Left forelimb (tissue), 1 donor: ENCODE measurements at places on chromosomes 6 and 20.

DNA sequence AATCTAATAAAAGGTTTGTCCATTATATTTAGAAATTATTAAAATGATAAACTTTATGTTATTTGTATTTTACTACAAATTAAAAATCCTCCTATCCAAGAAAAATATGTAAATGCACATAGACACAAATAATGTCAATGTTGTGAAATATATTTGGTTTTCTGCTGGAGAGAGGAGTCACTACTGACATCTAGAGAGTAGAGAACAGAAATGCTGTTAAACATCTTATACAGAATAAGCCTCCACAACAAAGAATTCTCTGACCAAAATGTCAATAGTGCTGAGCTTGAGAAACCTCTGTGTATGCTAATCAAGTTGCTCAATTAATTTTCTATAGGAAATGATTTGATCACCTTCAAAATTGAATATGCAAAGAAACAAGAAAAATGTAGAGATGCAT, 12.4 kb downstream of the HTR1B start:
- no peak for DNase-seq

DNA sequence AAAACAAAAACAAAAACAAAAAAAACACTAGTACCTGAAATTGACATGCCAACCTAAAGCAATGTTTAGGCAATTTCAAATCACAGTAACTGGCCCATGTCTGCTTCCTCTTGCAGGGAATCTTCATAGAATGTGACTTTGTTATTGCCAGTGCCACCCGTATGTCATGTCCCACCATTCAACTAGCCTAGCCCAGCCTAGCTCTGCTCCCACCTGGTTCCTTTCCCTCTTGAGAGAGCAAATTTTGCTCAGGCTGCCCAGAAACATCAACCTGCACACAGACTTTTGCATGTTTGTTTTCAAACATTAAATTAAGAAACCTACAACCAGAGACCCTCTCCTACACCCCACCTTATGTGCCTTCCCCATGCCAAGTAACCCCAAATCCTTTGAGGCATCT, 124.8 kb upstream of the SLC2A12 start:
- no peak for DNase-seq

DNA sequence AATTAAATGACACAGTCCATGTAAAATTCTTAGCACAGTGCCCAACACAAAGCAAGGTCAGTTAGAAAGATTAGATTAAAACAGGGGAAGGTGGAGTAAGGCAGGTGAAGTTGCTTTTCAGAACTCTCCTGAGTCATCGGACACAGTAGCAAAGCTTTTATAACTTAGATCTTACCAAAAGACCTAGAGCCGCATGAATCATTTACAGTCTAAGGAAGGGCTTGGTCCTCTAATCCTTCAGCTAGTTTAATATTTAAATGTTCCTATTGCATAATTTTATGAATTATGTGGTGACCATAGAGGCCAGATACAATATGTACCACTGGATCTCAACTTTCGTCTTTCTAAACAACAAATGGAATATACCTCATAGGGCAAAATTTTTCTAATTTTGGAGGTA, 202.1 kb upstream of the SNX9 start:
- DNase-seq: no peak

DNA sequence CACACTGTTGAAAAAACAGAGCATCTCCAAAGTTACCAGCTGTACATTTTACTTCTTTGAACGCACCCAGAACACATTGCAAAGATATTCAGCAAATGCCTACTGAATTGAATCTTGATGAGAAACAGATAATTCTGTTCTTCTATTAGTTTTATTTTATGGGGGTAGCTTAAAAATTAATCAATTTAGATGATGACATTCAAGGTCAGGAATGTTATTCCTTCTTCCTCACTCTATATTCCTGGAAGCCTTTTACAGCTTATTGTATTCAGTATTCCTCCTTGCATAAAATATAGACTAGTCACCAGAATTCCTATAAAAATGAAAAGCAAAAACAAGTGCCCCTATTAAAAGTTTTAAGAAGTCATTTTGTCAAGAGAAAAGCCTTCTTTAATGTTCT, 21.4 kb upstream of the GMDS start:
- no peak for DNase-seq

DNA sequence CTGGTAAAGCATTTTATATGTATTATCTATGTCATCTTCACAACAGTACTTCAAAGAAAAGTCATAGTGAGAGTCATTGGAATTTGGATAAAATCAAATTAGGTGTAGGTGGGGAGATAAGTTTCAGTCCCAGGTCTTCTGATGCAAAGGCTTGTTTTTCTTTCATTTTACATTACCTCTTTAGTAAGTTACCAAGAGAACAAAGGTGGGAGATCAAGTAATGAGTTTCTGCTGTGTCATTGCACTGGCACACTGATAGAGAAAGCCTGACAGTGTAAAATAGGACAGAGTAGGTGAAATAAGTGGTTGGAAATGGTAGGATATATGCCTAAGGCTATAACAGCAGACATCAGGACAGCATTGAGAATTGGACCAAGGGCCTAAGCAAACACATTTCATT, 250.4 kb downstream of the NKAIN2 start:
- DNase-seq: no peak
